ENCODE measurements at places on chromosomes 1 and 21.

GRCh38 chr1:167555971-167556714 is 2.6 kb upstream of the CREG1 start:
- peak; percentile 36 for DNase-seq

DNA sequence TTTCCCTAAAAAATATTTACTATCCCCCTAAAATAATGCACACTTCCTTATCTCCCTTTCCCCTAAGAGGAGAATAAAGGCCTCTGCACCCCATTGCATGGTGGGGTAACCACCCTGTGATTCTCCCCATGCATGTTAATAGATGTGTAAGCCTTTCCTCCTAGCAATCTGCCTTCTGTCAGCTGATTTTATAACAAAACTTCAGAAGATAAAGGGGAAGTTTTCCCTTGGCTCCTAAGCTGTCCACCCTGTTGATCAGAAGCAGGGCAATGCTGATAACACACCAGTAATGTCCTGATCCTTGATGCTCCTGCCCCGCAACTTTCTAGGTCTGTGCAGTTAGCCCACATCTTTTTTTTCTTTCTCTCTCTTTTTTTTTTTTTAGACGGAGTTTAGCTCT is 11.4 kb upstream of the RNF187 start:
- no peak for DNase-seq

DNA sequence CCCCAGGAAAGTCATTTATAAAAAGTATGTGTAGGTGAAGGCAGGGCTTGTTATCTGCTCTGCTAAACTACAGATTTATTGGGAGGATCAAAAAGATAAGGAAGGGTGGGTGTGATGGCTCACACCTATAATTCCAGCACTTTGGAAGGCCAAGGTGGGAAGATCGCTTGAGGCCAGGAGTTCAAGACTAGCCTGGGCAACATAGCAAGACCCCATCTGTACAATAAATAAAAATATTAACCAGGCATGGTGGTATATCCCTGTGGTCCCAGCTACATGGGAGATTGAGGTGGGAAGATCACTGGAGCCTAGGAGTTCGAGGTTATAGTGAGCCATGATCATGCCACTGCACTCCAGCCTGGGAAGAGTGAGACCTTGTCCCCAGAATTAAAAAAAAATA is 86.4 kb downstream of the NENF start:
- no peak for DNase-seq

GRCh38 chr1:216222288-216222687 is 201.0 kb downstream of the USH2A start:
- DNase-seq, result no peak

DNA sequence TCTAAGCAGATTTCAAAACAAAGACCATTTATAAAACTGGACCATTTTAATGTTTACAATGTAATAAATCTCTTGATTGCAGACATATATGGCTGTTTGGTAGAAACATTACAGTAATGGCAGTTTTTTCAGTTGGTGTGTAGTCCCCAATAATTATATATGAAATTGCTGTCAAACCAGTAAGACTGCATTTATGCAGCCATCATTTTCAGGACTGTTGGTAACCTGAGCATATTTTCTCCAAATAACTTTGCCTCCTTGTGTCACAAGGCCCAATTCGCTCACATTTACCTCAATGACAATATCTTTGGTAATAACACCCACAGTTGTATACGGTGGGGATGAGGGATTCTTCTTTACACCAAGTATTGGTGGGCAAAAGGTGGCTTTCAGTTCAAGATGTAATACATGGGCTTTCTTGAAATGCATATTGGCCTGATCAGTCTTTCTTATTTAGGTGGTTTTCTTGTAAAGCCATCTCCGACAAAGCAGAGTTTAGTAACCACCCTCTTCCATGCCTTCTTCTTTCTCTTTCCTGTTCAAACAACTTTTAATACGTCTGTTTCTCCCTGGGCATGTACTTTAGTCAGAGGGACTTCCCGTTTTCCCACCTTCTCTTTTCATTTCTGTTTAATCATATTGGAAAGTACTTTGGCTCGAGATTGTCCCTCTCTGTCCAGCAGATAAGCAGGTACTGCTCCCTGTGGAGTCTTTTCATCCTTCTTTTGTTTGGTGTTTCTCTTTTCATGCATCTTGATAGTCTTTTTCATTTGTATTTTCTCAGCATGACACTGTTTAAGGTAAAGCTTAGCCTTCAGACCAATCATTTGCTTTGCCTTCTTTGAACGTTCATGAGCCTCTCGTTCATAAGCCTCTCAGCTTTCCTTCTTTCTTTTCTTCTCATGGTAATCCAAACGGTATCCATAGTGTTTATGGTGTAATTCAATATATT is 30.4 kb downstream of the ATP2B4 start:
- no peak for DNase-seq

DNA sequence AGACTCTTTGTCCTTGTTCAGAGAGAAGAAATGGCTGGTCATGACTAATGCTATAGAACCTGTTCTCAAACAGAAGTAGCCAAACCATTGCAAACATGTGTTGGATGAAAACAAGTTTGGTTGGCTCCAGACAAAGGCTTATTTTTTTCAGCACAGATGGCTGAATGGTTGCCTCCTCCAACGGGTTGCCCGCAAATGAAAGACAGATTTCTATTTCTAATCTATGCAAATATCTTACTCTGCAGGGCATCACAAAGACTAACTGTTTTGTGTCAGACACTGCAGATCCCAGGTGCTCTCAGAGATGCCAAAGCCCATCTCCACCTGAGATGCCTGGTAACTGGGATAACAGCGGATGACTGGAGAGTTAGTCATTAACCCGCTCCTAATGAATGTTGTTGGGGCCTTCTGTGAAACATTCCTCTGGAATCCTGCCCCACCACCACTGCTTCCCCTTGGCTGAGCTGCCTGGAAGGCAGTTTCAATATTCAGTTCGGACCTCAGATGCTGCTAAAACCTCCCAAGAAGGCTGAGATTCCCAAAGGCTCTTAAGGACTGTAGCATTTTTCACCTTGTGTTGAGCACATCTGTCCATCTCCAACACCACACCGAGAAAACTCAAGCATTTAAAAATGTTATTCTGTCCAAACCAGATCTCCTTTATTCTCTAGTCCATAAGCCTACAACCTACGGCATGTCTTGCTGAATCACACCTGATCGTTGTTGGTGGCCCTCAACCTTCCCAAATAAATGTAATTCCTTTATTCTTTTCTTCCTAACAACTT is 104.4 kb downstream of the PTPN14 start:
- DNase-seq, result no peak

DNA sequence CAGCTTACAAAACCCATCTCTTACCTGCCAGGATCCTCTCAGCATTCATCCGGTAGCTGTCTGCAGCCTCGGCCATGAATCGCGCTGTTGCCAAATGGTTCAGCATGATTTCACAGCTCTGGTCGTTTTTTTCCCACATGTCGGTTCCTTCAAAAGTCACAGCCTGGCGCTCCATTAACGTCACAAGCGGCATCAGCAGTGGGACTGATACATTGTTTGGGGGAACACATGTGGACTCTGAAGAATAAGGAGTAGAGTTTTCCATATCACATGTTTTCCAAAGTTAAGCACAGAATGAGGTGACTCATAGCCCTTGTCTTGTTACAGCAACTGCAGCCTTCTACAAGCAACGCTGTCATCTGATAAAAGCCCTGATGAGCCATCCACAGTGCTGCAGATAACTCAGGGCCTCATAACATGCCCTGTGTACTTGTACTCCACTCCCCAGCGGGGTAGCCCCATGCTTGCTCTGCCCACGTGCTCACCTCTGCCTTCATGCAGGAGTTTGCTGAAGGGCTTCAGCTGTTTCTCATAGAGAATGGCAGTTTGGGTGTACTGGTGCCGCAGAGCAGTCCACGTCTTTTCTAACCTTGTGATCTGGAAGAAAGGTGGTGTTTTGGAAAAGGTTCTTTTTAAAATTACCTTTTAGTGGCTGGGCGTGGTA is 114.2 kb downstream of the BCAR3 start:
- no peak for DNase-seq

DNA sequence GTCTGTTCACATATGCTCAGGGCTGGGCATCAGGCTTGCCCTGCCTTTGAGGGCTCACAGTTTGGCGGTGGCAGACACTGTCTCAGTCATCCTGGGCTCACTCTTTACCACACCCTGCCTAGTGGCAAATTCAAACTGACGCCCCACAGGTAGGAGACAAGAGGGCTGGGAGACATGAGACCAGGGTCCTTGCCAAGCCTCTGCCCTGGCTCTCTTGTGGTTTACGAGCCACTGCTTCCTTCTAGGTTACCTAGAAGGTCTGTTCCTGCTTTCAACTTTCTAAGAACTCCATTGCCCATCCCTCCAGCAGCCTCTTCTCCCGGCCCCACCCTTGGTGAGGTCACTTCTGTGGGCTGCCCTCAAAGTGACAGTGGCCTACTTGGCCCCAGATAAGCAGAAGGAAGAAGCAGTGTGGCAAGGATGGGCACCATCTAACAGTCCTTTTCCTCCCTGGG is 10.5 kb downstream of the KIF21B start:
- DNase-seq, result no peak

- no peak for DNase-seq
These were observed 109.5 kb upstream of the NFIA start for GRCh38 chr1:60972841-60973364.

- no peak for DNase-seq
These were observed 18.5 kb downstream of the UBE2G2 start for GRCh38 chr21:44783020-44783696.

DNA sequence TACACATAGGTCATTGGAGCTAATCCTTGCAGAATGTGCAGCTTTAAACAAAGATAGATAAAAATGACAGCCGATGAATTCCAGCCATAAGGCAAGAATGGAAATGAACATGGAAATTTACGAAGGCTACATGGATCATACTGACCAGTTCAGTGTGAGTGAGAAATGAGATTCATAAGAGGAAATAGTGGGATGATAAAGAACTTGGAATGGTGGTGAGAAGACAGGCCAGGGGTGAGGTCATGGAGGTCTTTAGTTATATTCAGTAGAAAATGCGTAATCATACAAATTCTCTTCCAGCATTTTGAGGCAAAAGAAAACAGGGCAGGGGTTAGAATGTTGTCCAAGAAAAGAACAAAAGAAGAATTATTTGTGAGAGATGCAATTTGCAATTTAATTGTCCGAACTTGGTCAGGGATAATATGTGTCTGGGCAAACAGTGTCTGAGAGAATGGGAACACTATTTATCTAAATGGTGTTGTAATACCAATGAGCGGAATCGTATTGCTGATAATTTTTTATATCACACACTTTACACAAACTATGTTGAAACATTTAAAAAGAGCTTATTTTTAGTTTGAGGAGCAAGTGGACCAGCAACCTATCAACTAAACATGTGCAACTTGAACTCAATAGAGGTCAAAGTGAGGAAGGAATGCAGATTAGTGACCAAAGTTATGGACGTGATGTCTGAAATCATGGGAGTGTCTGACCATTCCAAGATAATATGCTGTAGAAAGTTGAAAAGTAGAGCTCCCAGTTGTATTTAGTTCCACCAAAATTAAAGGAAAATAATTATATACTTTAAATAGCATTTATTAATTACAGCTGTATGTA is 739.0 kb upstream of the NCAM2 start:
- DNase-seq, result no peak

DNA sequence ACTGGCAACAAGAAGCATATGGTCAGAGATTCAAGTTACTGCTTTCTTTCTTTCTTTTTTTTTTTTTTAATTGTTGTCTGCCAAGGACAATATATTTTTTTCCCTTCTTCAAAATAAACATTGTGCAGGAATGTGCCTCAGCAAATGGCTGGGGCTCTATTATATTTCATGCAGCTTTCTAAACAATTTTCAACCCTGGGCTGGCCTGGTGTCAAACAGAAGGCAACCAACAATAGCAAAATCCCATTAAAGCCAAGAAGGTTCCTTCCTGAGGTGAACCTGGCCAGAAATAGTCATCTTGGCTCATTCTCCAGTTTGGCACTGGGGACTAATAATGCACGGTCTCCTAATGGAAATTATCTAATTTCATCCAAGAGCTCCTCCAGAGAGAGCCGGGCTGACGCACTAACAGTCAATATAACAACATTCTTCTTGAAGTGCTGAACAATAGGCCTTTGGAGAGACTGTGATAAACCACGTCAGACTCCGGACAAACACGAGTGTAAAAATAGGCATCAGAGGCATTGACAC is 35.7 kb upstream of the HLX start:
- DNase-seq, result peak; percentile 7

DNA sequence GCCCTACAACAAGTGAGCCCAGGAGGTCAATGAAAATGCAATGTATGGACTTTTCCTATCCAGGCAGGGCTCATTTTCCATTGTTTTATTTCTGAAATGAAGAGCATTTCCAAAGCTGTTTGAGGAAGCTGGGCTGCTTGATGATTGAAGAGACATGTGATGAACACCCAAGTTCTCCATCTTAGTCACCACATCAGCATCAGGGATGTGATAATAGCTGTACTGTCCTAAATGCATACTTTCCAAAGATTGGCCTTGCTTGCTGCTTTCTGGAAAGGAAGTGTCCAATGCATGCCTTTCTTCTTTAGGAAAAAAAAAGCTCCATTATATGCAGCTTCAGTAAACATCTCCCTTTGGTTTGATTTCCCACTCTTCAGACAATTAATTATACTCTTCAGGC is 425.9 kb upstream of the RUNX1 start:
- no peak for DNase-seq

GRCh38 chr1:98110674-98111073 is 189.8 kb upstream of the DPYD start:
- no peak for DNase-seq

DNA sequence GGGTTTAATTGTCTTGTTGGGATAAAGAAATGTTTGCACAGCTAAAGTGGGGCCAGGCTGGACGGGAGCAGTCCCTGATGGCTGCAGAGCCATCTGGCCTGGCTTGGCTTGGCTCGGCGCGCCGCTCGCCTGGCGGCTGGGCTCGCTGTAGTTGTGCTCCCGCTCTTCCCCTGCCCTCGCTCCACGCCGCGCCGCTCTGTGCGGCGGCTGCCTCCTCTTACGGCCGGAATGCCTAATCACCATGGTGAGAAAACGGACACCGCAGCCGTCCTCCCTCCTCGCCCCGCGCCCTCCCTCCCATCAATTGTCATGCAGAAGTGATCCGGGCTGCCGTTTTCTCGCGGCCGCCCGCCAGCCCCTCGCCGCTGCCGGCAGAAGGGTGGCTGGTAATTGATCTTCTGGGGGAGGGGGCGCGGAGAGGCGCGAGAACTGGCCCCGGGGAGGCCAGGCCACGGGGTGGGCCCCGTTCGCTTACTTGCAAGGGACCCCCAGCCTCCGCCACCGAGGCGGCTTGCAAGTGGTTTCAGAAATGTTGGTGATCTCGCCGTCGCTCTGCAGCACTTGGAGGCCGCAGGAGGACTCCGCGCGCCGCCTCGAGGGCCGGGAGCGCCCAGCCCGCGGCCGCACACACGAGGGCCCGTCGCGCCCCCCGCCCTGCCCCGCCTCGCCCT is 12.4 kb downstream of the RNF220 start:
- DNase-seq, result peak; percentile 28

DNA sequence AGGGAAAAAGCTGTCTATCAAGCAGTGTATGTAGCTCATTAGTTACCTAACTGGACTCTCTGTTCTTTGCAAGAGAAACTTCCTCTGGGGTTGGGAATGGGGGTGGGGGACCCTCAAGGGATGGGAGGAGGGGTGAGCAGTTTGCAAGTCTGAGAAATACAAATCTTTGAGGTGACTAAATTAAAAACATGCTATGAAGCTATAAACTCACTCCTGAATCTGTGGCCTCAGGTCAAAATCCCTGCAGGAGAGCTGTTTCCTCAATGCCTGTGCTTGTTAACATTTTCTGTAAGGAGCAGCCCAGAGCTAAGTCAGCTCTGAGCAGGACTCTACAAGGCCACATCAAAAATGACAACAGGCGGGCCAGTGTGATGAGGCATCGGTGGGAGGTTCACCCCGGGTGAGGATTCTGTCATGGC is 32.8 kb upstream of the PTPRC start:
- DNase-seq, result no peak
